ENCODE measurements at places on chromosomes 5 and 9.

- peak; percentile 93 for DNase-seq
These were observed 466.8 kb upstream of the BRINP1 start for GRCh38 chr9:119836036-119836435.

- no peak for DNase-seq
These were observed 116.0 kb downstream of the CRB2 start for GRCh38 chr9:123471843-123472570.

GRCh38 chr9:127536499-127536898 lies 75.6 kb upstream of the STXBP1 start:
- DNase-seq: no peak

DNA sequence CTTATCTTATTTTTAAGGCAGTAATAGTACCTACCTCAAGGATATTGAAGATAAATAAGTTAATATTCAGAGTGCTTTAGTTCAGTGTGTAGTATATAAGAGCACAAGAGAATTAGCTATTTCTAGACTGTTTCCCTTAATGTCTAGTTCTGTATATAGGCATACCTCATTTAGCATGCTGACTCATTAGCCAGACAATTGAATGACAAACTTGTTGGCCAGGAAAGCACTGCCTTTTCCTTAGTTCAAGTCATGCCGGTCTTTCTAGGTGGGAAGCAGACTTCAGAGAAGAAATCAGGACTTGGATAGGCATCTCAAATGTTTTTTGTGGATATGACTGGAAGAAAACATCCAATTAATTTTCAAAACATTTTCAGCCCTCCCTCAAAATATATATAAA lies 3.2 kb upstream of the FBXO4 start:
- no peak for DNase-seq

GRCh38 chr5:55850839-55851674 lies at the start of gene IL31RA:
Gene IL31RA (plus strand): TSS chr5:55851357. CDS start chr5:55851571, 214 bp downstream.
- DNase-seq: no peak

GRCh38 chr9:35965011-35965410 lies 7.1 kb upstream of the OR2S2 start:
- no peak for DNase-seq

DNA sequence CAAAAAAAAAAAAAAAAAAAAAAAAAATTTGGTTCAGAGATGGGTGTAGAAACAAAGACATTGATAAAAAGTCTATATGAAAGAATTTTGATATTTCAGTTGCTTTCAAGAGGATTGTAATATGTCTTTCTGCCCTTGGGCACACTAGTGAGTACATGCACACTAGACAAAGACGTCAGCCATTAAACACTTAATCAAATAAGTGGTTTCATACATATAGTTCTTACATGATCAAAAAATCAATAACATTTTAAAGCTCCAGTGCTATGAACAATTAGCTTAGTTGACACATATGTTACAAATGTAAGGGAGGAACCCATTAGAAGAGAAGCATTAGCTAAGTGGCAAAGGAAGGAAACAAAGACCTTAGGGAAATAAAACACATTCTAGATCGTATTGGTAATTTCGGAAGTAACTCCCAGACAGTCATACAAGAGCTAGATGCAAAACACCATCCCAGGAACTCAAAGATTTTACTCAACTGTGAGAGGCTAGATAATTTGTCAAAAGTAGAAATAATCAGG lies 84.5 kb upstream of the MAN2A1 start:
- no peak for DNase-seq

- no peak for DNase-seq
These were observed 15.1 kb downstream of the IFNA1 start for GRCh38 chr9:21455320-21455719.

- DNase-seq: no peak
These were observed 50.7 kb downstream of the AK8 start for GRCh38 chr9:132827366-132827765.

DNA sequence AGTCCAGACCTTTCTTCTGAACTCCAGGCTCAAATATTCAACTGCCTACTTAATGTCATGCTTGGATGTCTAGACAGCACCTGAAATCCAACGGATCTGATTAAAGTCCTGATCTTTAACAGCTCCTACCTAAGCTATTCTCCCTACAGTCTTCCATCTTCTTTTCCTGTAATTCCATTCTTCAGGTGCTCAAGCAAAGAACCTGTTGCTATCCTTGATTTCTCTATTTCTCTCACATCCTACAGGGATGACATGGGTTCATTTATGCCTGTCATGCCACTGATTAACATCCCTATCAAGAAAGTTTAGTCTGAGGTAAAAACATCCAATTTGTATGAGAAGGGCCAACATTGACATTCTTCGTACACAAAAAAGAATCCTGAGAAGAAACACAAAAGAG lies 163.2 kb downstream of the TMC1 start:
- no peak for DNase-seq

DNA sequence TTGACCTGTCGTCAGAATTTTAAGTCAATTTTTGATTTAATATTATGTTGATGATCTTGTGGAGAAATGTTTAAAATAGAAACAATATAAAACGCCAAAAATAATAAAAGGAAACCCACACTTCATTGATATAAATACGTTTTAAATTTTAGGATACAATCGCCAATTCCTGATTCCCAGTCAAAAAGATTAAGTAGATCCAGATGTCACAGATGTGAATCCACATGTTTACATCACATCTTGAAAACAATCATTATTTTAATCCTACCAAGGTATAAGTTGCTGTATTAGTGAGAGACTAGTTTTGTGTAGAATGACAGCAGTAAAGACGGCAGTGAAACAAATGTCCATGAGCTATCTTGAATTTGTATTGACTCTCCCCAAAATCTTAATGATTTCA lies 4.9 kb downstream of the TAS2R1 start:
- DNase-seq: no peak

DNA sequence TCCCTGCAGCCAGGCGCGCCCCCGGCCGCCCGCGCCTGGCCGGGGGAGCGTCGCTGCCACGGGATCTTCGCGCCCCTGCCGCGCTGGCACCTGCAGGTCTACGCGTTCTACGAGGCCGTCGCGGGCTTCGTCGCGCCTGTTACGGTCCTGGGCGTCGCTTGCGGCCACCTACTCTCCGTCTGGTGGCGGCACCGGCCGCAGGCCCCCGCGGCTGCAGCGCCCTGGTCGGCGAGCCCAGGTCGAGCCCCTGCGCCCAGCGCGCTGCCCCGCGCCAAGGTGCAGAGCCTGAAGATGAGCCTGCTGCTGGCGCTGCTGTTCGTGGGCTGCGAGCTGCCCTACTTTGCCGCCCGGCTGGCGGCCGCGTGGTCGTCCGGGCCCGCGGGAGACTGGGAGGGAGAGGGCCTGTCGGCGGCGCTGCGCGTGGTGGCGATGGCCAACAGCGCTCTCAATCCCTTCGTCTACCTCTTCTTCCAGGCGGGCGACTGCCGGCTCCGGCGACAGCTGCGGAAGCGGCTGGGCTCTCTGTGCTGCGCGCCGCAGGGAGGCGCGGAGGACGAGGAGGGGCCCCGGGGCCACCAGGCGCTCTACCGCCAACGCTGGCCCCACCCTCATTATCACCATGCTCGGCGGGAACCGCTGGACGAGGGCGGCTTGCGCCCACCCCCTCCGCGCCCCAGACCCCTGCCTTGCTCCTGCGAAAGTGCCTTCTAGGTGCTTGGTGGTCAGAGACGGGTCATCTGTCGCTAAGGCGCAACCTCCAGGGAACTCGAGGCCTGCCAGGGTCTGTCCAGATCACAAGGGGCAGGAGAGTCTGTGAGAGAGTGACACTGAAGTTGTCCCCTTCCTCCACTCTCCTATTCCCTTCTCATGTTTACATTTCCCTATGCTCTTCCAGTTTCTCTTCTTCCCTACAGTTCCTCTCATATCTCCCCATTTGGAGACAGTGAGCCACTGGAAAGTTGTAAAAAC lies 1.3 kb downstream of the GPR150 start:
- peak; percentile 79 for DNase-seq

- no peak for DNase-seq
These were observed 232.2 kb upstream of the KLF4 start for GRCh38 chr9:107721705-107722245.

Data from NCI-H1417 (cell line).